ENCODE measurements at places on chromosomes 7 and 10.

GRCh38 chr7:12110425-12110824, 100.7 kb upstream of the TMEM106B start:
- DNase-seq = no peak

DNA sequence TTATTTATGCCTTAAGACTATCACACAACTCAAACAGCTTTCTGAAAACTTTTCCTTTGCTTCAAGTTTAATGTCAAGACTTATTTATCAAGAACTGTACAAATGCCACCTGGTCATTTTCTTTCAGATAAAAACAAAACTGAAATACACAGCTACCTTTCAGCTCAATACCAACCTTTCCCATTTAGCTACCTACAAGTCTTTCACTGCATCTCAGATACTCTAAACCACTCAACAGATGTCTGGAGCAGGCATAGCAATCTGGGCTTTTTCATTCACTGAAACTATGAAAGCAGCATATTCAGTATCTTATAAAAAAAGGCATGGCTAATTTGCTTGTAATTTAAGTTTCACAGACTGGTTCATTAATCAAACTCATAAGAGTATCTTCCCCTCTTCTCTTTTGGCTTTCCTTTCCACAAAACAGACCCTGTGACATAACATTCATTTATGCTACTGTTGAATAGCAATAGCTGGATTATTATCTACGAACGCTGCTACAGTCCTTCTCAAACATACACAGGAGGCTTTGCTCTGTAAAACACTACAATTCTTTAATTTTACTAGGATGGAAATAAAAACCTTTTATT, 8.2 kb downstream of the TRA2A start:
- DNase-seq = no peak

- no peak for DNase-seq
These were observed 26.8 kb upstream of the GRID1 start for GRCh38 chr10:86393362-86393761.

DNA sequence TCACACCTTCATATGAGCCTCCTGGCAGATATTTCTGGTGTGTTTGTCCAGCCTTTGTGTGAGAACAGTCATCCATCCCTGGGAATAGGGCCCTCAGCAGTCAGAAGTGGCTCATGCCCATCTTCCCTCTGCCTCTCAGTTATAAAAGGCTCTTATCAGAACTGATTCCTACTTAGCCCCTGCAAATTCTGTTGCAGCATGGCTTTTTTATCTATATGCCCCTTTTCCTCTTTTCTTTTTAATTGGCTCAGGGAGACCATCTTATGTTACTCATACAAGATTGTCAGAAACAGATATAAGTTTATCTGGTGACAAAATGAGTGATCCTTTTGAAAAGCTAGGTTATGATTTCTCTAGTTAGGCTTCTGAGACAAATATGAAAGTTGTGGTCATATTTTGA, 194.1 kb downstream of the CREB5 start:
- no peak for DNase-seq
